ENCODE measurements at places on chromosomes 4 and X.

DNA sequence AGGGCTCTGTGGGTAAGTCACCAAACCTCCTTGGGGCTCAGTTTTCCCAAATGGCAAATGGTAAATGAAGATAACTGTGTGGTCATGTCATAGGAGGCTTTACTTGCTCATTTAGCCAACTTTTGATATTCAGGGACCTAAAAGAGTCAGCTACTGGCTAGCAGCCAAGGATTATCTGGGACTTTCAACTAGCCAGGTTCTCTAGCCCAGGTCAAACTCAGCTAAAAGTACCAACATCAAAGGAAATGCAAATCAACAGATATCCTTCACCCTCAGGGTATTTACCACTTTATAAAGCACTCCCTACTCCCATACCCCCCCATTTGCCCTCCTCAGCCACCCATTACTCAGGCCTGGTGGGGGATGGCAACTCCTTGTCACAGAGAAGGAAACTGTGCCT is 7.5 kb downstream of the AMER1 start:
- no peak for DNase-seq

DNA sequence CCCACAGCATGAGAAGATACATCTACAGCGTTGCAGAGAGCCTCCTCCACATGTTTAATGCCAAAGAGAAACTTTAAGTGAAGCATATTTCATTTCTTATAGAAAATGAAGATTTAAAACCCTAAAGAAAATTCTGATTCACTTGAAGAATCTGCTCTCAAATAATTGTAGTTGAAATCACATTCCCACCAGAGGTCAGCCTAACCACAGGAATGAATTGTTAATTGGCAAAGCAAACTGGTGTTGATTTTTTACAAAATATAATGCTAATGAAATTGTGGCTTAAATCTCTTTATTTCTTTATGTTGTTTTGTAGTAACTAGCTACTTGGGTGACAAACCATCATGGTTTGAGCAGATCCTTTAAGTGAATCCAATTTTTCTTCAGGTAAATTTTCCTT is 31.1 kb upstream of the WDR17 start:
- DNase-seq, result peak; percentile 64

DNA sequence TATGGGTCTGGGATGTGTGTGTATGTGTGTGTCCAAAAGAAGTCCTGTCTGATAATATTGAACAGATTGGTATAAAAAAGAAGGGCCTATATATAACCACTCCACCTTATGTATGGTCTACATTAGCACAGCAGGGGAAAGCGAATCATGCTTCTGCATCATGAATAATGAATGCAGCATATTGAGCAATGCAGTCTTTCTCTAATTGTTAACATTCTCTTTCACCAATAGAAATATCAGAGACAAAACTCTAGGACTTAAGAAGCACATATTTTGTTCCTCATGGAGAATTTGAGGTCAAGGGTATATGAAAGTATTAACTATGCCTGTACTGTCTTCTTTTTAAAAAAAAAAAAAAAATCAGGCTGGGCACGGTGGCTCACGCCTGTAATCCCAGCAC is 264.3 kb upstream of the NOCT start:
- no peak for DNase-seq

- DNase-seq, result peak; percentile 77
Observed at GRCh38 chr4:13544606-13545393, 492 bp upstream of the NKX3-2 start.

DNA sequence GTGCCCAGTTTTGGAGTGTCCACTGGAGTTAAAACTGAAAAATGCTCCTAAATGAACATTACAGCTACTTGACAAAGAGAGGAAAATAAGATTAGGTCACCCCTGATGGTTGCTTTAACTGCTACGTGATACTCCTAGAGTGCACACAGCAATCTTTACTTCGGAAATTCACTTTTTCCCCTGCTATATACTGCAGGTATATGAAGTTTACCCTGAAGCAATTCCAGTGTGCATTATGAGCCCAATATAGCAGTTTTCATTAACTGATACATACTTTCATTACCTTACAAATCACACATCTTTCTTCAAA is 773 bp upstream of the ZNF827 start:
- DNase-seq, result no peak

GRCh38 chr4:76570141-76570973 is 135.3 kb downstream of the SHROOM3 start:
- DNase-seq, result peak; percentile 72

GRCh38 chr4:7058792-7059191 is 9.1 kb downstream of the GRPEL1 start:
- no peak for DNase-seq

Measured in fibroblast of villous mesenchyme (primary cell).